ENCODE measurements at places on chromosomes 4 and X.

GRCh38 chr4:105240037-105240436 lies 93.4 kb downstream of the TET2 start:
- no peak for DNase-seq

DNA sequence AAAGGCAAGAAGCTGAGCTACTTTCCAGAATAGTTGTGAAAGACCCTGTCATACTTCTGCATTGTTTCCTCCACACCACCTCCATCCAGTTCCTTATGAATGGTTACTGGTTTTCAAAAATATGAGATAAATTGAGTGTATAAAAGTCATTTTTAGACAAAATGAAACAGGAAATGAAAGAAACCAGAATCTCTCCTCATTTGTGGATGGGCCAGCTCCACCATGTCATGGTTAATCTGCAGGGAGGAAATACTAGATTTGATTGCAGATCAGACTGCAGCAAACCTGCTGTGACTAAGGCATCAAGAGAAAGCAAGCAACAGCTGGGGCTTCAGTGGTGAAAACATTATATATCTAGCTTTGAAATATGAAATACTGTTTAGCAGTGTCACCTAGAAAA lies 23.8 kb downstream of the F9 start:
- no peak for DNase-seq

DNA sequence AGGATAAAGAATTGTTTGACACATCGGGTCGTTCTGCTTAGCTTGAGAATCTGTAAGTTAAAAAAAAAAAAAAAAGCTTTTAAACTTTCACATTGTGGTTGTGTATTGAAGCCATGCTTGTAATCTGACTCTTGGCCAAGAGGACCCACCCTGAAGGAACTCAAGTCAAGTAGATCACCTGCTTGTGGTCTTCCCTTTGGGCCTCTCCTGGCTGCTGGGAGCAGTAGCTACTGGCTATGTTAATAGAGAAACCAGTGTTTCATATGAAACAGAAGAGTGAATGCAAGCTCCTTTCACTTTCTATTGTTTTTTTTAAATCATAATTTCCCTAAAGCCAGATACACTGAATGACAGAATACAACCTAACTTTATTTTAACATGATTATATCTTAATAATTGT lies 402.4 kb upstream of the NDST4 start:
- DNase-seq: no peak

- no peak for DNase-seq
Measured at GRCh38 chr4:11455201-11455835, 26.6 kb upstream of the HS3ST1 start.

GRCh38 chr4:20376070-20376469 lies 124.4 kb downstream of the SLIT2 start:
- no peak for DNase-seq

GRCh38 chr4:149914119-149915115 lies 98.8 kb upstream of the IQCM start:
- DNase-seq: no peak

GRCh38 chrX:82127228-82128123 lies 925.6 kb downstream of the SH3BGRL start:
- no peak for DNase-seq

DNA sequence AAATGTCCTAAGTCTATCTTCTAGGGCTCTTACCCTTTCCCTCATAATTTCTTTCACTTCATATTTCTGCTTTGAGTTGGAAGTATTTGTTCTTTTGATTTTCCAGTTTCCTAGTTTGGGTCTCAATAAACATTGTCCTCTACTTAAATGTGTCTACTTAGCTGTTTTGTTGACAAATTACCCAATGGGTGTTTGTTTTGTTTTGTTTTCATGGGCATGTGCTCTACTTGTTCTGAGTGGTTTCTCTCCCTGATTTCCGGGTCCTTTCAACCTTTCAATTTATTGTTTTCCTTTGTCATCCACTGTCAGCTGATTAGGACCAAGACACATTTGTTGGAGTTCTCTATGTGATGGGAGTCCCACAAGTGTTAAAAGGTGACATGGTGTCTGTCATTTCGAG lies 1181.4 kb downstream of the RPA4 start:
- DNase-seq: no peak

- no peak for DNase-seq
Measured at GRCh38 chrX:114626323-114626722, 42.4 kb downstream of the HTR2C start.

DNA sequence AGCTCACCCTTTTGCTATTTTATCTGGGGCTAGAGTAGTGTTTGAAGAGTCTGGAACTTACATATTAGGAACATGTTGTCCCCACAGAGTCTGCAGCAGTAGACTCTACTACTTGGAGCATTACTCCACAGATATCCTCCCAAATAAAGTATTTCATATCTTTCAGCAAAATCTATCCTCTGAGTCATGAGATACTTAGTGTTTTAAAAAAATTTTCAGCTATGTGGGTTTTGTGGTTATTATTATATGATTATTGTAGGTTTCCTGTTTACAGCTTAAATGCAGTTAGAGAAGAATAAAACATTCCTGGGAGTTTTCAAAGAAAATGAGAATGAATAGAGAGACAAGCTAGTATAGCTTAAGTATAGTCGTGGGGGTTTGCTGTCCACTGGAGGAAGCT lies 30.9 kb downstream of the PAGE2 start:
- no peak for DNase-seq

GRCh38 chr4:38328989-38329729 lies 334.8 kb upstream of the KLF3 start:
- no peak for DNase-seq

- DNase-seq: peak; percentile 20
Measured at GRCh38 chr4:98929341-98930267, 671 bp upstream of the EIF4E start.

GRCh38 chrX:24169211-24169610 lies 19.7 kb downstream of the ZFX start:
- no peak for DNase-seq

DNA sequence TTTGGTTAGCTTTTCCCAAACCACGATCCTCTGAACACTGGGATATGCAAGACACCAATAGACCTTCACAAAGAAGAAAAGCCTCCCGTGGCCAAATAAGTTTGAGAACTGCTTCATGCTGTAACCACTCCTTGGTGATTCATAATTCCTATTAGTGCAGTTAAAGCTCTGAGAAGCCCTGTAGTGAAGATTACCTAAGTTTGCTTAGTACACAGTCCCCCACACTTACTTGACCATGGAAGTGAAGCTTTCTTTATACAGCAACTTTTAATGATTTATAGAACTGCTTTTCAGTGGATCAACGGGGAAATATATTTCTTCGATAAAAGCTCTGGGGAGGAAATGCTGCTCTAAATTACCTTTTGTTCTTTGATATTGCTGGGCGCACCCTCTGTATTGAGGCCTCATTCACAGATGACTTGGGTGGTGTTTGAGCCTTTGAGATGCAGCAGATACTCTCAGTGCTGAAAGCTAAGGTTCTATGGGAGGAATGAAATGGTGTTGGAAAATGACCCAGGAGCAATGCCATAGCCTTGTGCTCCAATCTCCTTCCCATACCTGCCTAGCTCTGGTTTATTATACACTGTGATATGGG lies 67.4 kb downstream of the CBLL2 start:
- DNase-seq: no peak

- no peak for DNase-seq
Measured at GRCh38 chr4:52838729-52839586, 23.2 kb upstream of the RASL11B start.

DNA sequence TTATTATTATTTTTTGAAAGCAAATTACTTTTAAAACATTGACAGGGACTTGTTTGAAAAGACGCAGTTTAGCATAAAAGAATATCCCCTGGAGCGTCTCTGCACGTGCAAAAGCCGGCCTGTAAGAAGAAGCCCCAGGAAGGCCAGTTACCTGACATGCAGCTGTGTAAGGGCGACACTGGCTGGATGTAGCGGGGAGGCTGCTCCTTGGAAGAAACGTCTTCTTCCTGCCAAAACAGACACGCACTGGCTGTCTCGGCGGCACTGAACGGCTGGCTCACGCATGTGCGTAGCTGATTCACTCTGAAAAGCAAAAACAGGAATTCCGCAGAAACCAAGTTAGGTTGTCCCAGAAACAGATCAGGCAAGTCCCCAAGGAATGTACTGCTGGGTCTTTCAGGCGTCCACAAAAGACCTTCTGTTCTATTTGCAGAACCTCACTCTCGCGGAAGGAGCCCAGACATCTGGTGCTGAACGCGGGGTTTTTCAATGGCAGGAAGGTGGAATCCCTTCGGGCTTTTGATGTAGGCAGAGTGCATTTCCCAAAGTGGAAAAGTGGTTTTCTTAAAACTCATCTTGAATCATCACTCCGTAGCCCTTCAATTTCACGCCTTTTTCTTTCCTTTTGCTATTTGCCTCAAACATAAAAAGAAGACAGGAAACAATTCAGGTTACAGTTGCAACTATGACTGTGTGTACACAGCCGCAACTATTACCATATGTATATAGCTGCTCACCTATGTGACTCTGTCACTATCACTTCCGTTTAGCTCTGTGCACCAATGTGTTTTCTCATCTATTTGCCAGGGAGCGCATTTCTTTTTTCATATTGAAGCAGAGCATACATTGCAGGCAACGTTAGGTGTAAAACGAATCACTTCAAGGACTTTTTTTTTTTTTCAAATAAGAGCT lies 38.1 kb upstream of the ARSH start:
- no peak for DNase-seq

DNA sequence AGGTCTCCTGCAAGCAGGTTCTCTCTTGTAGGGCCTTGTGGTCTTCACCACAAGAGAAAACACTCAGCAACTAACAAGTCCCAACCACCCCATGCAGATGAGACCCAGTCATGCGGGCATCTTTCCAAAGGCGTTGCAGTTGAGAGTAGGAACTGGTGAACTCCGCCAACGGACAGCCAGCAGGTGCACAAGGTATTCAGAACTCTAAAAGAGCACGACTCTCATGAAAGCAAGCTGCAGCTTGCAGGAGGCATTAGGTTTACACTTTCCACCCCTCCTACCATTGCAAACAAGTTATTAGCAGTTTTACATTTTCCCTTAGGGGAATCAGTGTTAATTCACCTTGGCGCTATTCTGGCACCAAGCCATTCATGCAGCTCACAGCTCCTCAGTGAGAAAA lies 173.4 kb upstream of the KIT start:
- DNase-seq: no peak

DNA sequence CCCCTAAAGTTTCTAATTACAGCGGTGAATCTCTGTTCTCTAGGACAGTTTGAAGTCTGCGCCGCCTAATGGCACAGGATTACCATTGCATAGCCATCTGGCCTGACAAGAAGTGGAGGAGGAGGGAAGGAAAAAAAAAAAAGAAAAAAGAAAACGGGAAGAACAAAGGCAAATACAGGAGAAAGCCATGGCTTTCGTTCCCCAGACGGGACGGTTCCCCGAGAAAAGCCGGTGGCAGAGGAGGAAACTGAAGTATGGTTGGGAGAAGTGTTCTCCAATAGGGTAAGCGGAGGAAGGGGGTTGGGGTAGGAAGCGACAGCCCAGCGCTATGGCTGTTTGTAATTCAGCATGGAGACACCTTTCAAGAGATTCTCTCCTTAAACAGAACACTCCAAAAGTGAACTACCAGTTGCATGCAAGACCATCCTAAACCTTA lies 80.8 kb downstream of the HMGN5 start:
- no peak for DNase-seq

GRCh38 chr4:74109116-74109869 lies 10.3 kb upstream of the CXCL2 start:
- DNase-seq: no peak

GRCh38 chr4:72016011-72016410 lies 15.8 kb upstream of the NPFFR2 start:
- no peak for DNase-seq

DNA sequence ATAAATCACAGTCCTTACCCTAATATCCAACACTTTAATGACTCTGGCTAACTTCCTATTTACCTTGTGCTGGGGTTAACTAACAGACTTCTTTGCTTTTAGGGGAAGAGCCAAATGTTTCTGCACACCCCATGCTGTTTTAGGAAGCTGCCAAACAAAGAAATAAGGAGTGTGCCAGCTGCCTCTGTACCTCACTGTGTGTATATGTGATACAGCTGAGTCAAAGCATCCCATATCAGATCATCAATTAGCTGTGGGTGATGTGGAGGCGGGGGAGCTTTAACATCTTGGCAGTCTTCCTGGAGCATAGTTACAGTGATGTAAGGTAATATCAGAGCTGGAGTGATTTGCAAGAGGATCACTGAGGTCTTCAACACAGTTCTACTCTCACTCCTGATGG lies 95.4 kb downstream of the COL25A1 start:
- DNase-seq: no peak

DNA sequence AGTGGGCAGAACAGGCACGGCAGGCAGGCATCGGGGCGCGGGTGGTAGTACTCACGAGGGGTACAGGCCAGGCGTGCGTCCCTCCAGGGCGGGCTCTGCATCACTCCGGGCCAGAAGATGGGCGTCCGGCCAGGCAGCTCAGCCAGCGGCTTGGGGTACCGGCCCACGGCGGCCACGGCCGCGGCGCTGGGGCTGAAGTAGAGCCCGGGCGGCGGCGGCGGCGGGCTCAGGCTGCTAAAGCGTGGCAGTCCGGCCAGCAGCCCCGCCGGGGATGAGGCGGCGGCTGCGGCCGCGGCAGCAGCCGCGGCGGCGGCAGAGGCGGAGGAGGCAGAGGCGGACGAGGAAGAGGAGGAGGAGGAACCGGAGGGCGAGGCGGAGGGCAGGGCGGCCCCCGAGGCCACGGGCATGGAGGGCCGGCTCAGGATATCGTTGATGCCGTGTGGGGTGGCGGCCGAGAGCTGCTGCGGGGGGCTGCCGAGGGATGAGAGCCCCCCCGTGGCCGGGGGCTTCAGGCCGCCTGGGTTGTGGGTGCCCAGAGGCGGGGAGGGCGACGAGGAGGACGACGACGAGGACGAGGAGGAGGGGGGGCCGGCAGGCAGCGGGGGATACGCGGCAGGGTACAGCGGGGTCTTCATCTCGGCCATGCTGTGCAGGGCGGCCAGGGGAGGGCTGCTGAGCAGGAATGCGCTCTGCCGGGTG lies 1.4 kb downstream of the NKX6-1 start:
- no peak for DNase-seq

DNA sequence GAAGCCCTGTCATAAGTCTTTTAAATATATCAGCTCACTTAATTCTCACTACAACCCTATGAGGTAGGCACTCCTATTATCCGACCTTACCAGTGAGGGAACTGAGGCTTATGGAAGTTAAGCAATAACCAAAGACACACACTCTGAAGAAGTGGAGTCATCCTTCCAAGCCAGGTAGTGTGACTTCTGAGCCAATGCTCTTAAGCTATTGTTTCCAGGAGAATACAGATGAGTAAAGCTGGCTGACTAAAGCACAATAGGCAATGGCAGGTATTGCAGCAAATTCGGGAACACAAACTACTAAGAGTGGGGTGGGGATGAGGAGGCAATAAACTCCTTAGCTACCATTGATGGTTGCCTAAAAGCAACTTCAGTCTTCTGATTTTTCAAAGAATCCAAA lies 81.8 kb upstream of the KIT start:
- DNase-seq: no peak

DNA sequence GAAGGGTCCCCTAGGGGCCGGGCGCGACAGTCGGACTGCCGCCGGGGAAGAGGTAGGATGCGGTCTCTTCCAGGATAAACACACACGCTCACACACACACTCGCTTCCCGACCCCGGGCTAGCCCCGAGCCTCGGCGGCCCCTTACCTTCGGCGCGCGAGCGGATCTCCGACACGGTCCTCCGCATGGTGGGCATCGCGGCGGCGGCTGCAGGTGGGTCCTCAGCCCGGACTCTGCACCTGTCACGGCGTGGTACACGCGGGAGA lies 294 bp downstream of the ATP8A1 start:
- no peak for DNase-seq

- no peak for DNase-seq
Measured at GRCh38 chr4:8656185-8656517, 63.6 kb downstream of the CPZ start.

GRCh38 chr4:88673886-88674285 lies 23.7 kb downstream of the NAP1L5 start:
- no peak for DNase-seq

GRCh38 chr4:182478475-182478874 lies 235.3 kb downstream of the TENM3 start:
- no peak for DNase-seq

All from stimulated activated CD4-positive, alpha-beta T cell treated with anti-CD3 and anti-CD28 coated beads, Interleukin-15, amount 100 ng/mL, for 1 hour (primary cell).